Endothelial cell (in vitro differentiated cells): ENCODE measurements at places on chromosomes 6 and 20. TPM values are rescaled to one million over a fixed set of nuclear protein-coding genes. Genes with fewer than 3 reads are reported as not detected.

Gene HLA-DPA1
- 8.5 TPM for total RNA-seq

Gene SCUBE3
- 1.2 TPM for total RNA-seq

Gene MTFR2
- 1.4 TPM for total RNA-seq

Gene RSPO3
- total RNA-seq: 0.59 TPM

Gene DPPA5
- total RNA-seq: not detected

DNA sequence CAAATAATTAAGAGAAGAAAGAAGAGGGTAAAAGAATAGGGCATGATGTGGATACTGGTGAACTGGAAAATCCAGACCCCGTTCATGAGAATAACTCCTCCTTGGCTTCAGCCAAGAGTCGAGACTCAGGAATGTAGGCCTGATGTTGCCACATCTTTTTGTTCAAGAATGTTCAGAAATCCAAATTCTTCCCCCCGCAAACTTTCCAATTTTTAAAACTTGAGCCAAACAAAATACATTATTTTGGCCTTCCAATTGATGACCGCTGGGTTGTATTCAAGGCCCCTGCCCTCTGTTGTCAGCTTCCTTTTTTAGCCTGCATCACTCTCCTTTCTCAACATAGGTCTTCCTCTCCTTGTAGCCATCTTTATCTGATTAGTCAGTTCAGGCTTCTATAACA, 106.1 kb downstream of the TNFAIP3 start:
- DNase-seq: no peak

DNA sequence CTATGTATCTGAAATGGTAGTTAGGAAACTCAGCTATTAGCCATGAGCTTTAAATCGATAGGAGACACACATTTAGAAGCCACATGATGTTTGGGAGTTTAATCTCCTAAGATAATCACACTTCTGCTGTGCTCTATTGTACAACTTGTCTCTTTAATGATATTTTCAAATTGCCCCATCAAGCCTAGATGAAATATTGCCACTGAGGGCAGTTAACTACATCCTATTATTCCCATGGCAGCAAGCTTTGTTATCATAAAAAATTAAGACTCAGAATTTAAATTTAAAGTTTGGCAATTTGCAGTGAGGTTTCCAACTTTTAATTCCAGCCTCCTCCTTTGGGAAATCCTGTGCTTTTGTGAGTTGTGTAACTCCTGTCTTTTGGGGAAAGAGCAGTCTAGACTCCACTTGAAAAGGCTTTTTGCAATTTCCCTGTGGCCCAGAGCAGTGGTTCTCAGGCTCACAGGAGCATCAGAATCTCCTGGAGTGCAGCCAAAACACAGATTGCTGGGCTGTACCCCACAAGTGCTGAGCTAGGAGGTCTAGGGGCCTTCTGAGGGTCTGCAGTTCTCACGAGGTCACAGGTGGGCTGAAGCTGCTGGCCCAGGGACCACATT, 792.4 kb downstream of the QKI start:
- no peak for DNase-seq

- peak; percentile 46 for DNase-seq
These were observed 982 bp downstream of the HECA start for GRCh38 chr6:139135578-139136545.

GRCh38 chr6:219641-220198, 72.6 kb upstream of the DUSP22 start:
- no peak for DNase-seq

DNA sequence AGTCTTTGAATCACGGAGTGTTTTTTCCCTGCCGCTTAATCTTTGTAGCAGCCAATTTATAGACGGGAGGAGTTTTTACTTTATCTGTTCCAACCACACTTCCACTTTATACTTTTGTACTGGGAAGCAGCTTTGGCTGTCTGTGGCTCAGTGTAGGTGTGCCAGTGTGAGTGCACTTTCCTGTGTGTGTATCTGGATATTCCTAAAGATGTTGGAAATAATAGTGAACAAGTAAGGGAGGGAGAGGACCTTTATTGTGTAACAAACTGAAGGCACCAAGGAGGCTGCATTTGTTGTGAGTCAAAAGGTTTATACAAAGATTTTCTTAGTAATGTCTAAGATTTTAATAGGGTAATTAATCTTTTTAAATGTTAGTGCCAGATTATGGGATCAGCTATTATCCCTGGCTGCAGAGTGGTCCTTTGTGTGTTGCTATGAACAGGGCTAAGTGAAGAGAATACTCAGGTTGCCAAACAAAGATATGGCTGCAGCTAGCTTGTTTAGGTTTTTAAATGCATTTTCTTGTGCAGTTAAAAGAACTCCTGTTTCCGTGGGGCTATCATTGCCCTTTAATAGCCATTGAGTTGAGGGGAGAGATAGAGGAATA, 226.3 kb downstream of the RNF144B start:
- DNase-seq: no peak

- DNase-seq: no peak
These were observed 14.4 kb downstream of the PTK7 start for GRCh38 chr6:43090559-43090956.

GRCh38 chr20:25580711-25581110, 4.6 kb downstream of the NINL start:
- no peak for DNase-seq

- no peak for DNase-seq
These were observed 43.2 kb upstream of the DDR1 start for GRCh38 chr6:30840935-30841643.

GRCh38 chr20:59564171-59564570, 40.2 kb upstream of the PHACTR3 start:
- DNase-seq: no peak
